ENCODE measurements at places on chromosomes 11 and 22. TPM values are rescaled to one million over a fixed set of nuclear protein-coding genes. Genes with fewer than 3 reads are reported as not detected.

INS gene
- not detected for total RNA-seq

GLYATL1B gene
- total RNA-seq: not detected

GRCh38 chr11:26112264-26112663, 219.7 kb upstream of the ANO3 start:
- no peaks in the 10 kb centered on the region for H3K36me3 ChIP-seq
- no peaks in the 10 kb centered on the region for H3K4me1 ChIP-seq
- no peaks in the 10 kb centered on the region for H3K27me3 ChIP-seq

GRCh38 chr11:63598556-63598955, 15.7 kb downstream of the PLAAT3 start:
- H3K4me1 ChIP-seq: no peaks in the 10 kb centered on the region
- H3K36me3 ChIP-seq: no peaks in the 10 kb centered on the region
- no peak overlapping the region for H3K4me3 ChIP-seq
- no peaks in the 10 kb centered on the region for H3K27me3 ChIP-seq

UPK2 gene
- 0.60 TPM for total RNA-seq

GRCh38 chr11:2187280-2187707, 15.7 kb upstream of the TH start:
- peaks cover 2% of the 10 kb centered on the region for H3K27me3 ChIP-seq
- H3K27ac ChIP-seq: no peak overlapping the region
- no peaks in the 10 kb centered on the region for H3K36me3 ChIP-seq
- H3K4me3 ChIP-seq: no peak overlapping the region
- H3K4me1 ChIP-seq: peaks cover 3% of the 10 kb centered on the region
- no peak for DNase-seq

GRCh38 chr11:118213201-118213600, 11.6 kb downstream of the JAML start:
- peaks cover 66% of the 10 kb centered on the region for H3K36me3 ChIP-seq
- H3K4me3 ChIP-seq: peak overlapping the region; percentile 15
- DNase-seq: no peak
- H3K27ac ChIP-seq: peak overlapping the region; percentile 95
- no peaks in the 10 kb centered on the region for H3K27me3 ChIP-seq

DNA sequence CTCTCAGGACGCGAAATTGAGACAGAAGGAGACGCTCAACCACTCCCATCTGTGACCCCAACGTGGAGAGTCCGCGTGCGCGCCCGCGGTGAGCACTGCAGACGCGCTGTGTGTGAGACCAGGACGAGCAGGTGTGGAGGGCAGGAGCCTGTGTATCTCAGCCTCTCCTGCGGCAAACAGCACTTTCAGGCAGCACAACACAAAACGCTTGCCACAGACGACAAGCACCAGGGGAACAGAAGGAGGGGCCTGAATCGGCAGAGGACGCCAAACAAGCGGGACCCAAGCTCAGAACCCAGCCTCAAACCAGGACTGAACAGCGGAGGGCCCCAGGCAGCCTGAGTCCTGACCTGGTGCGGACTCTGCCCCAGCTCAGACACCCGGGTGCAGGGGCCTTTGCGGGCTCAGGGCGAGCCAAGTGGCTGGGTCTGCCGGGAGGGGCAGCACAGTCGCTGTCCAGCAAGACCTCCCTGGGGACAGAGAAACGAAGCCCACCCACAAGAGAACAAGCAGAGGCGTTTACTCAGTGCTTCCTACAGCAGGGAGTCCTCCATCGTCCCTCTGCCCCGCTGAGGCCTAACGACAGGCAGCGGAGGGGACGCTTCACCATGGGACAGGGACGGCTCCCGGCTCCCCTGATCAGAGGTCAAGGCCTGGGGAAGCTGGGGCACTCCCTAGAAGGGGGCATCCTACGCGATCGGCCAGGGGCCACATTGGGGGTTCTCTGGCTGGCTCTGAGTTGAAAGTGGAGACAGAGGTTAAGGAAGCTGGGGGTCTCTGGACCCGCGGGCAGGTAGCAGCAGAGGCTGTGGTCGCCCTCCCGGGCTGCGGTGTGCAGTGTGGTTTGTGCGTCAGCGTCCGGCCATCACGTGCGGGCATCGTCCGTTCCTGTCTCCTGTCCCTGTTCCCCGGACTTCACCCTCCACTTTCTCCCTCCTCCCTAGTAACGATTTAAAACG, 560.8 kb downstream of the BRD1 start:
- peaks cover 19% of the 10 kb centered on the region for H3K27me3 ChIP-seq
- no peak overlapping the region for H3K4me3 ChIP-seq
- no peak overlapping the region for H3K27ac ChIP-seq

DNA sequence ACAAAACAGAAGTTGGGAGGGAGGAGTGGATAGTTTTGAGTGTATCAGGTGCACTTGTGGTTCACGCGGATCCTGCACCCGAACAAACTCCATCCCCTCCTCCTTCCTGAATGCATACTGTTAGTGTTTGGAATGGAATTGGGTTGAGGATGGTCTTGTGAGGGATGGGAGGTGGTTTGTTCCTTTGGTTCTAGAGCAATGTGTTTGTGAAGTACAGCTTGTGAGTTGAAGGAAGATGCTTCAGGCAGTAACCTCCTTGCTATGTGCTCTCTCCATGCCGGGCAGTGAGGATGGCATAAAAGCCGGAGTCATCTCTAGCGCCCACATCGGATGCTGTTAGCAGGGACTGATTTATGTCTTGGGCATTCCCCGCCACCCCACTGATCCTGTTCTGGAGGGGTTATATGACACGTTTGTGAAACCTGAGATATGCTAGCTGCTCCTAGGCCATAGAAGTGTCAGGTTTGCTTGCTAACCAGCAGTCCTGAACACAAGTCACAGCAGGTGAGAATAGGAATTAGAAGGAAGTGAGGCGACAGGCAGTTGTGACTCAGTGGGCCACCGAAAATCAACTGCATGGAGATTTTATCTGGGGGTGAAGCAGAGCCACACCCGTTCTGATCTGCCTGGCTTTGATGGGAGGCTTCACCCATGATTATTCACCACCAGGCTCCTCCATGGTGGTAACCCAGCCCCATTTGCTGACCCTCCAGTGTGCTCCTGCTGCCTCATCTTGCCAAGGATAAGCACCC, 2.2 kb downstream of the BCR start:
- peak; percentile 25 for DNase-seq
- H3K27ac ChIP-seq: peak overlapping the region; percentile 65
- no peaks in the 10 kb centered on the region for H3K27me3 ChIP-seq

DNA sequence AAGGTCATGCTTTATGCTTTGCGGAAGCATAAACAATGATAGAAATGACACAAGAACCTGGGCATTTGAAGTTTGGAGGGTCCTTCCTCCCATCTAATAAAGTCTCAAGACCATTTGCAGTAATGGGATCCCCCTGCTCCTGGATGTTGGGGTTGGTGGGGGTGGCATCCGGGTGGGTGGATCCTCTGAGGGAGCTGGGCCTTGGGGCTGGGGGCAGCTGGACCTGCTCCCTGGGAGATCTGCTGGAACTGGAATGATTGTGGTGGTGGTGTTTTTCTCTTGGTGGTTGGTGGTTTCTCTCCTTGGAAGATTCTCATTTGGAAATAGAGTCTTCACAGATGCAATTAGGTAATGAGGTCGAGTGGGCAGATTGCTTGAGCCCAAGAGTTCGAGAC, 2.2 kb upstream of the NAP1L4 start:
- no peaks in the 10 kb centered on the region for H3K27me3 ChIP-seq
- H3K36me3 ChIP-seq: peaks cover 26% of the 10 kb centered on the region
- H3K4me1 ChIP-seq: peaks cover 12% of the 10 kb centered on the region
- no peak for DNase-seq
- peak overlapping the region; percentile 6 for H3K4me3 ChIP-seq

DNA sequence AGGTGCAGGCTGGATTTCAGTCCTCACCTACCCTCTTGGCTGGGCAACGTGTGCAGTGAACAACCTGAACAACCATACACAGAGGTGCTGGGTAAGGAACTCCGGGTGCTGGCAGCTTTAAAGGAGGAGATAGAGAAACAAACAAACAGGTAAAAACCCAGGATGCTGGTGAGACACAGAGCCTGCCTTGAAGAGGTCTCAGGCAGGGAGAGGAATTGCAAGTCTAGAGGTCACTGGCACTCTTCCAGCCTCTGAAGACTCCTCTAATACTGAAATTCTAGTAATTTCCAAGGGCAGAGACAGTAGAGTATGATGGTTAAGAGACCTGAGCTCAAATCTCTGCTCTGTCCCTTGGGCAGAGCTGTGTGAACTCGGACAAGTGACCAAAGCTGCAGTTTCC, 192.5 kb downstream of the CEP164 start:
- H3K27me3 ChIP-seq: no peaks in the 10 kb centered on the region
- no peaks in the 10 kb centered on the region for H3K36me3 ChIP-seq
- no peak overlapping the region for H3K27ac ChIP-seq
- no peak for DNase-seq

DNA sequence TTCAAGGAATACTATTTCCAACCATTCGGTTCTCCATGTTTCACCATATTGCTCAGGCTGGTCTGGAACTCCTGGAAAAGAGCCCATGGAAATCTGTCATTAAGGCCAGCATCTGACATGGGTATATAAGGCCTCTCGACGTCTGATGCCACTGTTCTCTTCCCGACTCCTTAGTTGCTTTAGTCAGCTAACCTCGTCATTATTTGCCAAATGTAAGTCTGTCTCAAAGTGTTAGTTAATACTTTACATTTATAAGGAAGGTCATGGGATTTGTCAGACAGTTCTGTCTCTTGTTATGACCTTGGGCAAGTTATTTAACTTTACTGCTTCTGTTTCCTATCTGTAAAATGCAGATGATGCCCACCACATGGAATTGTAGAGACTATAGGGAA, 1.6 kb downstream of the MRPL48 start:
- peaks cover 3% of the 10 kb centered on the region for H3K36me3 ChIP-seq
- H3K4me3 ChIP-seq: peak overlapping the region; percentile 96
- H3K4me1 ChIP-seq: peaks cover 25% of the 10 kb centered on the region
- no peak overlapping the region for H3K27ac ChIP-seq
- H3K27me3 ChIP-seq: no peaks in the 10 kb centered on the region
- no peak for DNase-seq

- DNase-seq: no peak
- H3K4me1 ChIP-seq: peaks cover 38% of the 10 kb centered on the region
- H3K4me3 ChIP-seq: no peak overlapping the region
- no peaks in the 10 kb centered on the region for H3K27me3 ChIP-seq
Measured at GRCh38 chr11:83011333-83012167, 60.1 kb downstream of the RAB30 start.

MGAT3 gene
- total RNA-seq: 15.5 TPM

GRCh38 chr11:20113149-20113438, 47.2 kb downstream of the DBX1 start:
- DNase-seq: no peak
- H3K36me3 ChIP-seq: no peaks in the 10 kb centered on the region
- peaks cover 4% of the 10 kb centered on the region for H3K4me1 ChIP-seq
- H3K4me3 ChIP-seq: no peak overlapping the region
- H3K27ac ChIP-seq: no peak overlapping the region

DNA sequence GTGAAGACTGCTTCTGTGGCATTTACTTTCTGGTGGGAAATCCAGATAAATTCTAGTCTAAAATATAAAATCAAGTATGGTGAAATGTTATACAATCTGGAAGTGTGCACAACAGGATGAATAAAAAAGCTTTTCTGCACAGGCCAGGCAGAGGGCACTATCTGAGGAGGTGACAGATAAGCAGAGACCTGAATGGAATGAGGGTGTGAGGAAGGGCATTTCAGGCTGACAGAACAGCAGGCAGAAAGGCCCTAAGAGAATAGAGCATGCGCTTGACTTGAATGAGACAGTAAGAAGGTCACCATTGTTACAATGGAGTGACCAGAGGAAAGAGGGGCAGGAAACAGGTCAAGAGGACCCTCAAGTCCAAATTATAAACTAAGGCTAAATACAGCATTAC, 33.6 kb upstream of the FNBP4 start:
- H3K4me1 ChIP-seq: peaks cover 9% of the 10 kb centered on the region
- DNase-seq: no peak
- H3K36me3 ChIP-seq: peaks cover 52% of the 10 kb centered on the region
- H3K27ac ChIP-seq: peak overlapping the region; percentile 34
- H3K4me3 ChIP-seq: no peak overlapping the region
- H3K27me3 ChIP-seq: no peaks in the 10 kb centered on the region

DNA sequence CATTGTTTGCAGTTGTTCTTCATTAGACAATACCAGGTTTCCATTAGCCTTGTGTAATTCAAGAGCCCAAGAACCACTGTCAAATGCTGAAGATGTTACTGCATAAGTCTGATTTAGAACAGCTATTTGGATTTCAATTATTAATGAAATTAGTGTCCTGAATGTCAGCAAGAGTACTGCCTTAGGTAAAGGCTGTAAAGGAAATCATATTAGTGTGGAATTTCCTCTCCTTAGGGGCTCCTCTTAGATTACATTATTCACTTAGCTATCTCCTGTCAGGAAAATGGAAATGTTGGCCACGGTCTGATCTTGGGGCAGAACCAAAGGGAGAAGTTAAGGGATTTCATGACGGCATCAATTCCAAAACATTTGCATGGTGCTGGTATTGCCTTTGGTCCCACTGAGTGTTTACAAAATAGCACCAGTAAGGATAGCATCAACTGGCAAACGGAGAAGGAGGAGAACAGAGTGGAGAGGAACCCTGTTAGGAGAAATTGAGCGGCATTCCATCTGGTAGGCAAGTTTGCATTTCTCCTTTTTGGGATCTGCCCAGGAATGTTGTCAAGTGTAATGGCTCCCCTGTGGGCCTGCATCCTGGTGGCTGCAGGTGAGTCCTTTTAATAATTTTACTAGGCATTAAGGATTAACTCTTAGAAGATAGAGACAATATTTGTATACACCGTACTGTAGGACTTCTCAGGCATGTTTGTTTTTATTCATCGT, at the start of gene HTR3B:
HTR3B (plus strand) TSS at position 418 of the 723 bp plus-strand sequence; CDS start at position 556, 138 bp downstream.
- no peak within 1 kb of the TSS for H3K4me3 ChIP-seq
- DNase-seq: no peak
- H3K36me3 ChIP-seq: no peaks in the 10 kb centered on the region
- no peaks in the 10 kb centered on the region for H3K4me1 ChIP-seq
- no peak within 1 kb of the TSS for H3K27ac ChIP-seq

DNA sequence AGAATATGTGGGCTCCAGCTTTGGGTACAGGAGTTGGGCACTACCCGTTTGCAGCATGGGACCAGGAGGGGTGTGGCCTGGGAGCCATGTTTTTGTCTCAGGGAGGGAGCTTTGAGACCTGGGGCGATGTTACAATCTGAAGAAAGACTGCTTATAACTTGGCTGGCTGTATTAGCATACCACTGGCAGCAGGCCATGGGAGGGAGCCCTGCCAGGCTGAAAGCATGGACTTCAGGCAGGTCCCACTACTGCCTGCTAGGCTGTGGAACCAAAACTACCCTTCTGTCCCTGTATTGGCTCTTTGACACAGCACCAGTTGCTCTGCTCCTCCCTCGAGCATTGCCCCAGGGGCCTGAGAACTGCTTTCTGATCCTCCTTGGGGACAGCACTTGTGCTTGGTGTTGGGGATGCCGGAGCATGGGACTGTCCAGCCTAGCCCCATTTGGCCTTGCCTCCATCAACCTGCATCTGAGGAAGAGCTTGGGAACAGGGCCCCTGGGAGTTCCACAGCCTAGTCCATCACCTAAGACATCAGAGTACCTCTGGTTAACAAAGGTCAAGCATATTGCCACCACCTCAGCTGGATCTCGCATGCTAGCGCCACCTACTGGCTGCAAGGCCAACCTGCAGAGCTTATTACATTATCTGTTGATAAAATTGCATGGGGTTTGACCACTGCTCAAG, 217.4 kb downstream of the SBF2 start:
- H3K27me3 ChIP-seq: no peaks in the 10 kb centered on the region
- H3K4me1 ChIP-seq: no peaks in the 10 kb centered on the region
- DNase-seq: peak; percentile 37

- H3K27me3 ChIP-seq: no peaks in the 10 kb centered on the region
- H3K4me1 ChIP-seq: no peaks in the 10 kb centered on the region
- DNase-seq: no peak
- no peak overlapping the region for H3K4me3 ChIP-seq
- no peak overlapping the region for H3K27ac ChIP-seq
Measured at GRCh38 chr11:100948936-100949335, 180.7 kb downstream of the PGR start.

PSMA1 gene
- 183 TPM for total RNA-seq

GRCh38 chr11:75539459-75540334, 14.0 kb upstream of the GDPD5 start:
- H3K36me3 ChIP-seq: no peaks in the 10 kb centered on the region
- H3K27me3 ChIP-seq: no peaks in the 10 kb centered on the region
- DNase-seq: no peak
- H3K4me3 ChIP-seq: no peak overlapping the region

Data from activated CD4-positive, alpha-beta T cell treated with anti-CD3 and anti-CD28 coated beads, Interleukin-2, amount 10 ng/mL, durations not matched to agents 7 days and 5 days (primary cell).